ENCODE measurements at places on chromosomes 3 and 15.

- no peak for DNase-seq
These were observed 61.1 kb downstream of the DIPK2A start for GRCh38 chr3:144032531-144033239.

DNA sequence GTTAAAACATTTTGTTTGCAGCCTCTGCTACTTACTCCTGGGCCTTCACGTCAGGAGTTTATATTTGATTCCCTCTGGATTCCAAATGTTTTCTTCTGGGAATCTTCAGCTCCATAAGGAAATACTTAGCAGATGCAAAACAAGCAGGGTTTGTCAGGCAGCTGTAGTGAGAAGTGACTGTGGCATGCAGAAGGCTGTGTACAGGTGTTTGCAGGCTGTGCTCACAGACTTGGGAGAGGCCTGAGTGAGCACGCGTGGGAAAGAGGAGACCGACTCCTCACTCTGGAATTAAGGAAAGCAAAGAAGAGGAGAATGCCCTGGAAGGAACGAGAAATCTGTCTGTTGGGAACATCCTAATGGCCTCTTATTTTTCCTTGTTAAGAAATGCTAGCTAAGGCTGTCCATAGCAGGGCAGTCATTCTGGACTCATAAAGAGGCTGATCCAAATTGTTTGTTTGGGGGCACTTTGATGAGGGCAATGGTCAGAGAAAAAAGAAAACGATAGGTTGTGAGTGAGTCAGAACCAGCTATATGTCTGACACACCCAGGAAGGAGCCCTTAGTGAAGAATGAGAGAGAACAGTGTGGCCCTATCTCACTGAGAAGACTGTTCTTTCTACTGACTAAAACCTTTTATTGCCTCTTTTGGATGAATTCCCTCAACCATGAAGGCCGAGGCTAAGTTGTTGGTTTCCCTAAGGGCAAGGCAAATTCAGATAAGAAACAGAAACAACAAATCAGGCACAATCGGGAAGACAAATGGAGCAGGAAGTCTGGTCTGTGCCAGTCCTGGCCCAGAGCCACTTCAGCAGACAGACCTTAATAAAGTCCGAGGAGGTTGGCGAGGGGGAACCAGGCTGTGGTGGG is 82.6 kb downstream of the TGFBR2 start:
- DNase-seq: no peak

- DNase-seq: no peak
These were observed 272.1 kb upstream of the TTC14 start for GRCh38 chr3:180329847-180330246.

DNA sequence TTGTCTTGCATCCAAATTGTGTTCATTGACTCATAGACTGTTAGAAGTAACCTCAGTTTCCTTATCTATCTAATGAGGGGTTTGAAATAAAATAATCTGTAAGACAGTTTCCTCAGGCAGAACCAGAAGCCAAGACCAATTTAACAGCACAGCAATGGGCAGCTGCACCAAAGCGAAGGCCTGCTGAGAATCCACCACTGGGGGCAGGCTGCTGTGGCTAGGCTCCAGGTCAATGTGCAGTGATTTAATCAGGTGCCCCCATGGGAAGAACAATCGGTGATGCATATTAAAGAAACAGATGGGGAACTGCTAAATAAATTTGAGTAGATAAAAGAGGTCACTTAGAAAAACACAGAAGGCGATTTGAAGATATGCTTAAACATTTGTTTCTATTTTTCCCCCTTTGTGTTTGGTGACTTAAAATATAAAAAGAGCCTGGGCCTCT is 28.0 kb upstream of the TMOD3 start:
- DNase-seq: peak; percentile 88

DNA sequence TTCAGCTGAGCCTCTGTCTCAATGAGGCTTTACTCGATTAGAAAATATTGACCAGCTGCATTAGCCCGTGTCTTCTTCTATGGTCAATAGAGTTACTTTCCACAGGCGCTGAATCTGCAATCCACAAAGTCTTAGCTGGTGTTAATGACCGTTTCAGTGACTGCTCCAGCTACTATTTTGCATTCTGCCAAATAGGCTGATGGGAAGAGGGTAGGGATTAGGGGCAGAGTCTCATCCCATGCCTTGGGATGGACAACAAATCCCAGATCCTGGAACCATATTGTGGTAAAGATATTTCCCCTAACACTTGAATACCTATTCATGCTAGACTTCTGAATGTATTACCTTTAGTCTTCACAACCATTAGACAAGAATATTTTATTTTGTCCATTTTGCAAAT is 29.5 kb upstream of the MAGI1 start:
- DNase-seq: no peak

DNA sequence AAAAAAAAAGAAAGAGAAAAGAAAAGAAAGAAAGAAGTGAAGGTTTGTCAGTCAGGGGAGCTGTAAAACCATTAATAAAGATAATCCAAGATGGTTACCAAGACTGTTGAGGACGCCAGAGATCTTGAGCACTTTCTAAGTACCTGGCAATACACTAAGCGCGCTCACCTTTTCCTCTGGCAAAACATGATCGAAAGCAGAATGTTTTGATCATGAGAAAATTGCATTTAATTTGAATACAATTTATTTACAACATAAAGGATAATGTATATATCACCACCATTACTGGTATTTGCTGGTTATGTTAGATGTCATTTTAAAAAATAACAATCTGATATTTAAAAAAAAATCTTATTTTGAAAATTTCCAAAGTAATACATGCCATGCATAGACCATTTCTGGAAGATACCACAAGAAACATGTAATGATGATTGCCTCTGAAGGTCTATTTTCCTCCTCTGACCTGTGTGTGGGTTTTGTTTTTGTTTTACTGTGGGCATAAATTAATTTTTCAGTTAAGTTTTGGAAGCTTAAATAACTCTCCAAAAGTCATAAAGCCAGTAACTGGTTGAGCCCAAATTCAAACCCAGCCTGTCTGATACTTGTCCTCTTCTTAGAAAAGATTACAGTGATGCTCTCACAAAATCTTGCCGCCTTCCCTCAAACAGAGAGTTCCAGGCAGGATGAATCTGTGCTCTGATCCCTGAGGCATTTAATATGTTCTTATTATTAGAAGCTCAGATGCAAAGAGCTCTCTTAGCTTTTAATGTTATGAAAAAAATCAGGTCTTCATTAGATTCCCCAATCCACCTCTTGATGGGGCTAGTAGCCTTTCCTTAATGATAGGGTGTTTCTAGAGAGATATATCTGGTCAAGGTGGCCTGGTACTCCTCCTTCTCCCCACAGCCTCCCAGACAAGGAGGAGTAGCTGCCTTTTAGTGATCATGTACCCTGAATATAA is 2.0 kb downstream of the B2M start:
- DNase-seq: no peak

- no peak for DNase-seq
These were observed 226.0 kb downstream of the TJP1 start for GRCh38 chr15:29596266-29596665.

GRCh38 chr3:16174026-16174355 is 489 bp upstream of the GALNT15 start:
- no peak for DNase-seq

DNA sequence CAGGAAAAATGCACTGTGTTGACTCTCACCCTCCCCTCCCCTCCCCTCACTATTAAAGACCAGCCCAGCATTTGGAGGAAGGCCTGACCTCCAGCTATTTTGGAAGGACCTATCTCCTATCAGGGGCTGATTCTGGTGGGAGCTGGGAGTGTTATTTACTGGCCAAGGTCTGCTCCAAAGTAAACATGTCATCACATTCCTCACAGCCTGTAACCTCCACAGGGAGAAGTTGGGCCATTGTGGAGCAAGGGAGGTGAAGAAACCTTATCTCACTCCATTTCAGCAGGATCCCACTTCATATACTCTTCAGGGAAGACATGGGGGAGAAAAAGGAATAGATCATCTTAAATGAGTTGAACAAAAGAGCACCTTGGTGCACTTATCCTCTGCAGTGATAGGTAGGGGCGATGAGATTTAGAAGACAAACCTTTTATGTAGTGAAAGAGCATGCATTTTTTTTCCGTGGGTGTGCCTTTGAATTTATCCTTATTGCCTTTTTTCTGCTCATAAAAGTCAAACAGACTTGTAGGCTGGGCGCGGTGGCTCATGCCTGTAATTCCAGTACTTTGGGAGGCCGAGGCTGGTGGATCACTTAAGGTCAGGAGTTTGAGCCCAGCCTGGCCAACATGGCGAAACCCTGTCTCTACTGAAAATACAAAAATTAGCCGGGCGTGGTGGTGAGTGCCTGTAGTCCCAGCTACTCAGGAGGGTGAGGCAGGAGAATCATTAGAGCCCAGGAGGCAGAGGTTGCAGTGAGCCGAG is 15.6 kb upstream of the FLNB start:
- no peak for DNase-seq

DNA sequence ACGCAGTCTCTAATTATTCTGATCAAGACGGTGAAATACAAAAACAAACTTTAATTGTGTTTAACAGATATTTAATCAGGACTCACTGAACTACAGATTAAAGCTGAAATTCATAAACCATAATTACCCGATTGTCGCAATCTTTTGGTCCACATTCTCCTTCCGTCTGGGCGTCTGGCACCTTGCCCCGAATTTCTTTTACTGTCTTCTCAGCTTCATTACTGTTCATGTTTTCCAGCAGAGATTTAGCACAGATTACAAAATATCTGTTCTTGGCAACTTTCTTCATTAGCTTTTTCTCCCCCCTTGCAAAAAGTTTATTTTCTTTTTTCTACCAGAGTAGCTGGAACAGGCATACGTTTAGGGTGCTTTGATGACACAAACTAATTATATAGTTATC is 271.4 kb downstream of the TIGIT start:
- no peak for DNase-seq

GRCh38 chr15:73004462-73004861 is 47.8 kb upstream of the NEO1 start:
- no peak for DNase-seq

GRCh38 chr3:15148614-15149013 is 49.7 kb upstream of the RBSN start:
- DNase-seq: peak; percentile 39

- no peak for DNase-seq
These were observed 20.6 kb downstream of the FAN1 start for GRCh38 chr15:30924353-30924752.

- no peak for DNase-seq
These were observed 99.9 kb downstream of the CACNA1D start for GRCh38 chr3:53594276-53594675.

- no peak for DNase-seq
These were observed 139.2 kb downstream of the ATP8B4 start for GRCh38 chr15:49979705-49980382.

DNA sequence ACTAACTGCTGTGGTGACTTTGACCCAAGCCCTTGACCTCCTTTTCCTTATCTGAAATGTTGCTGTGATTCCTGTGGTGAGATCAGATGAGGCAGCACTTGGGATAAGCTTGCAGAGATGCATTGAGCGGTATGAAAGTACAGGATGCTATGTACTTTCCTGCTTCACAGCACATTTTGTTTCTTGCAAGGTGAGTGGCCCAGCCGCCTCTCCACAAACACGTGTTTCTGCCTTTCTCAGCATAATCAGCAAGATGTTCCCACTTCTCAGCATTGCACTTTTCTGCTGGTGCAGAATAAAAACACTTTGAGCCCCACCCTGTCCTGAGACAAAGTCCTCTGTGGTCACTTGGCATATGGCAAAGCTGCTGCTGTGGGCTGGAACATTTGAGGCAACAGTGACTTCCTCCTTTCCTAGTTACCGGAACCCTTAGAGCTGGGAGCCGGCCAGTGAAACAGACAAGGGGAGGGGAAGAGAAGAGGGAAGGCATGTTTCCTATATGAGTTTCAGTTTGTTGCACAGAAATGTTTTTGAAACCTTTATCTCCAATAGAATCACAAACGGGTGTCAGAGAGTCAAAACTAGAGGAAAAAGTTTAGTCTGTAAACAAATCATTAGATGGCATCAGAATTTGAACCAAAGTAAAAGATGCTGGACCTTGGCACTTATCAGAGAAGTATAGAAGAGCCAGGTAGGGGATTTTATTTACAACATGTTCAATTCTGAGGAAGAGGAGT is 5.0 kb downstream of the NUDT16 start:
- DNase-seq: no peak
